ENCODE measurements at places on chromosomes 13 and 19. TPM values are rescaled to one million over a fixed set of nuclear protein-coding genes. Genes with fewer than 3 reads are reported as not detected.

Gene KCTD4
- total RNA-seq = not detected

Gene KIR2DL3
- total RNA-seq = not detected

Gene ABCA7
- 145 TPM for total RNA-seq

Gene HS6ST3
- not detected for total RNA-seq

Gene SBK3
- not detected for total RNA-seq

Gene RNF113B
- not detected for total RNA-seq

Gene ZNF546
- total RNA-seq = 9.9 TPM

Gene COG6
- total RNA-seq = 29.8 TPM

Gene AKAP11
- 30.1 TPM for total RNA-seq
